HepG2 (cell line): ENCODE measurements at places on chromosomes 4 and X. TPM values are rescaled to one million over a fixed set of nuclear protein-coding genes. Genes with fewer than 3 reads are reported as not detected.
A peak's percentile ranks its signal among the peaks of the same experiment; 100 is the strongest.

GRCh38 chr4:910366-911091 lies 21.6 kb downstream of the GAK start:
- no peak for DNase-seq

DNA sequence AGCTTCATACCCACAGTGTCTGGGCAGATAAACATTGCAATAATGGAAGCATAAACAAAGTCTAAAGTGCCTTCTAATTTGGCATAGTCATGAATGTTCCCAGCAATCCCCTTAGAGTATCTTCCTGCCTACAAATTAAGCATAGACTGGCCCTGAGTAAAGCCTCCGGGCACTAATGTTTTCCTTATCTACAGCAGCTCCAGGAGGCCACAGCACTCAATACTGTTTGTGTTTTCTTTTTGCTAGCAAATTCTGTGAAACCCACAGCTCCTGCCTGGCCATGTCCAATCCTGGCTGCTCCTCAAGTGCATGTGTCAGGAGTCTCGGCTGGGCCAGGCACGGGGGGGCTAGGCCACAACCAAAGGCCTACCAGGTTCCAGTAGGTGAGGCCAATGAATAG lies 102.7 kb upstream of the TBC1D9 start:
- DNase-seq, result no peak

DNA sequence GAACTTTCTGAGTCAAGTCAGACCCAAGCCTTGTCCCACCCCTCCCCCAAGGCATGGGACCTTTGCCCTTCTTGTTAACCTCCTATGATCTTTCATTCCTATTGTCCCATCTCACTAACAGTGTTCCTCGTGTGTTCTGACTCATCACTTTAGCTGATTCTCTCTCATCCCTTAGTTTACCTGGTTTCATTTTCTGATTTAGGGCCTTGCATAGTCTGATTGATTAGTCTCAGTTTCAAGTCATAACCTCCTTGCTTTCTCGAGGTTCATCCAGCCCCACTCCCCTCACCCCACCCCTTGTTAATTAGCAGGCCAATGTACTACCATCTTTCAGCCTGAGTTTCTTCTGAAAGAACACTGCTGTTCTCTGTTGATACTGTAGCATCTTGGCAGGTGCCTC lies 517.4 kb downstream of the RPA4 start:
- DNase-seq, result peak; percentile 1

- no peak for DNase-seq
Observed at GRCh38 chr4:184103527-184104264, 114.0 kb downstream of the ENPP6 start.

DNA sequence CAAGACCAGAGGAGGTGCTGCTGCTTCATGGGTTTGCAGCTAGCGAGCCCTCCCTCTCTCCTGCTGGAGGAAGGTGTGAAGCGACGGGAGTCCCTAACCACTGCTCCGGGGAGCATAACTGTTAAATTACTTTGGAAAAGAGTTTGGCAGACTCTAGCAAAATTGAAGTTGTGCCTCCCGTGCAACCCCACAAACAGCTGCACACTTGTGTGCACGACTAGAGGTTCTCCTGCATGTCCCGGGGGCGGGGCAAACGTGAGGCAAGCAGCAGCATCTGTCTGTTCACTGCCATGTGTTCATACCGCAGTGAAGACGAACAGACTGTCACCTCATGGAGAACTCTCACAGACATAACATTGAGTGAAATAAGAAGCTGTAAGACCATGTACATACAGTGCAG lies 34.5 kb downstream of the TNIP2 start:
- DNase-seq, result no peak

DNA sequence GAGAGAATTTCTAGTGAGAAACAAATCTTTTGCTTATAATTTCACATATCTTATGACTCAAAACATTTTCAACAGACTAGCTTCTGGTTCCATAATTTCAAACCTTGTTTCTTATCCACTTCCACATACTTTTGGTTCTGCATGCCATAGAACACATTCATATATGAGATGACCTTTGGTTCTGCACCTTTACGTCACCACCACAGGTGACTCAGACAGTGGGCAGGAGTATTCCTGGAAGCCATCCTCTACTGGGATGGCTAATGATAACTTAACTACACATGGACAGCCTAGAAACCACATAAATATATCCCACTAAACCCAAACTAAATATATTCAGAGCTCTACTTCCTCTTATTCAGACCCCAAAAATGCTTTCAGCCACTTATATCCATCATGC lies 133.3 kb downstream of the DCK start:
- DNase-seq, result peak; percentile 38

DNA sequence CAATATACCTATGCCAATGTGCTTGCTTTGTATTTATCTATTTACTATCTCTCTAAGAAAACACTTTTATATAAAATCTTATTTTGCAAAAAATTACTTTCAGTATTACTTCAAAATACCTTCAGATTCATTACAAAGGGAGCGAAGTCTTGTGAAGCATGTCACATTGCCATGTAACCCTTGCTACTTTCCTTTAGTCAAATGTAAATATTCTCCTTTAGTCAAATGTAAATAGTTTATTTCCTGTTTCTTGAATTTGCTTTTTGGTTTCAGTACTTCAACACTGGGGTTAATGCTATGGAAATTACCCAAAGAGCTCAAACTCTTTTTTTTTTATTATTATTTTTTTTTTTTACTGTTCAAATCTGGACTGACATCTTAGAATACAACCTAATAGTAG lies 383.3 kb downstream of the GRXCR1 start:
- no peak for DNase-seq

DNA sequence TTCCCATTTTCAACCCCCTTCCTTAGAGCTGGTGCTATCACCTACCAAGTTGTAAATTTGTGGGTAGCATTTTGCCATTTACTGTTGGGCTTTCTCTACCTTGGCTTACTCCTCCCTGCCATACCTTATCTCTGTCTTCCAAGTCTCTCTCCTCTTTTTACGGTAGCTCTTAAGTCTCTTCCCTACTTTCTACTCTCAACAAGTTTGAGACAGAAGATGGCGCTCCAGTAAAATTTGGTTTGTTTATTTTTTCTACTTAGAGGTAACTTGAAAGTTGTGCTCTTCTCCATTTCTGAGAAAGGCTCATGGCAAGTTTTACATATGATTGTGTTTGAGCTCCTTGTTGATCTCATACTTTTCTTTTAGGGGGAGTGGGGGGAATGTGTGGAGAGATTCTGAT lies 1508.1 kb downstream of the TECRL start:
- peak; percentile 1 for DNase-seq

DNA sequence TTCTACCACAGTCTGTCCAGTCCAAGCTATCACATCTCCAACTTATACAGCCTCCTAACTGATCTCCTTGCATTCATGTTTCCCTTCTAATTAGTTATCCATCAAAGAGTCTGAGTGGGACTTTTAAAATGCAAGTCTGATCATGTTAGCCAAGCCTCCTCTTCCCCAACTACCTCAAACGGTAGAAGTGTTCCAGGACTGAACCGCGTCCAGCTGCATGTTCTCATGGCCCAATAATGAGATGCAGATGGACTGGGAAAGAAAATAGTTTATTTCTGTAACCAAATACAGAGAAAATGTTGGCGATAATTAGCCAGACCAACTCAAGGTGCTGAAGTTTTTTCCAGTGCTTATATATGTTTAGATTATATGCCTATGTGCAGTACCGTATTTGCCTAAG lies 46.6 kb upstream of the PPP1R2C start:
- no peak for DNase-seq

DNA sequence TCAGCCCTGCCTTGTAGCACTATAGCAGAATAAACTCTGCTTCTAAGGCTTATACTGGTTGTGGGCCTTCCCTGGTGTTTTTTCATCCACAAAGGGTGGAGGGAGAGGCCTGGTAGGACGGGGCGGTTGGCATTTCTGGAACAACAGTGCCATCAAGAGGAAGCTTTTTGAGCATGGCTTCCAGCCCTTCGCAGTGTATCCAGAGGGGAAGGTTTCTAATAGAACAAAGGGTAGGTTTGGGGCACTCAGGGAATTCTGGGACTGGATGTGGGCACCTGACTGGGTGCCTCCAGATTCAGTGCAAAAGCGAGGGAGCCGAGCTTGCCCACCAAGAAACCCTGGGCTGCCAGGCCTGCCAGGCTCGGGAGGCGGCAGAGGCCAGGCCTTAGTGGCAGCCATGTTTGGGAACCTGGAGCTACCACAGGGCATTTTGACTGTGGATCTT lies 229.6 kb upstream of the AGTR2 start:
- DNase-seq, result peak; percentile 83

DNA sequence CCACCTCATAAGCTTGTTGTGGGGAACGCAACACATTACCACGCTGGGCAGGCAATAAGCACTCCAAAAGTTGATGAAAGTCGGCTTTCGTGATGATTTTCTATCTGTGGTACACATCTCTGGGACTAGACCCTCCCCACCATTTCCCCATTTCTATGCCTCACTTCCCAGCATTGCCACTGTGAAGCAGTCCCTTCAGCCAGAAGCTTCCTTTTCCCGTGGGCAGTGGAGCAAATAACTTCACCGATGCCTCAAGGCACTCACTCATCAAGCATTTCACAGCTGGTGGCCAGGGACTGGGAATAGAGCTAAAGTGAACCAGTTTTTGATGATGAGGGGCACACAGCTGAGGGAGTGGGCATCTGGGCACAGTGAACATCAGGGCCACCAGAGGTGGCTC lies 18.9 kb downstream of the C4orf50 start:
- no peak for DNase-seq

DNA sequence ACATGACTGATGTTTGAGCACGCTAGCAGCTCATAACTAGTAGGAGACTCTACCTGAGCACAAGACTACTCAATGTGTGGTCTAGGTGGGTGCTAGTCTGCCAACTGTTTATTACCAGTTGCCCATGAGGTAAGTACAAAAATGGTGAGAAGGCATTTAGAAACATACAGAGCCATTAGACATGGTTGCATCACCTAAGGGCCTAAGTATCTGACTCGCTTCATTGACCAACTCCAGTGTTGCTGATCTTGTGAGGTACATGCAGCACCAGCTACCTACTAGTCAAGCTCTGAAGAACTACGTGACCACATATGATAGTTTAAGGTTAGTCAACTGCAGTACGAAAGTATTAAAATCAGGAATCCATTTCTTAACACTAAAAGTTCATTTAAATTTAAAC lies 39.9 kb downstream of the APBB2 start:
- DNase-seq, result no peak

DNA sequence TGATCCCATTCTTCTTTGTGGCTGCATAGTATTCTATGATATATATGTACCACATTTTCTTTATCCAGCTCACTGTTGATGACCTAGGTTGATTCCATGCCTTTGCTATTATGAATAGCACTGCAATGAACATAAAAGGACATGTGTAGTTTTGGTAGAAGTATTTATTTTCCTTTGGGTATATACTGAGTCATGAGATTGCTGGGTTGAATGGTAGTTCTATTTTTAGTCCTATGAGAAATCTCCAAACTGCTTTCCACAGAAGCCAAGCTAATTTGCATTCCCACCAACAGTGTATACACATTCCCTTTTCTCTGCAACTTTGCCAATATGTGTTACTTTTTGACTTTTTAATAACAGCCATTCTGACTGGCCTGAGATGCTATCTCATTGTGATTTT lies 278.3 kb downstream of the PCDH18 start:
- no peak for DNase-seq

- no peak for DNase-seq
Observed at GRCh38 chr4:1996866-1997611, 11.7 kb downstream of the NELFA start.

- DNase-seq, result no peak
Observed at GRCh38 chr4:186727169-186727976, 3.7 kb upstream of the FAT1 start.

DNA sequence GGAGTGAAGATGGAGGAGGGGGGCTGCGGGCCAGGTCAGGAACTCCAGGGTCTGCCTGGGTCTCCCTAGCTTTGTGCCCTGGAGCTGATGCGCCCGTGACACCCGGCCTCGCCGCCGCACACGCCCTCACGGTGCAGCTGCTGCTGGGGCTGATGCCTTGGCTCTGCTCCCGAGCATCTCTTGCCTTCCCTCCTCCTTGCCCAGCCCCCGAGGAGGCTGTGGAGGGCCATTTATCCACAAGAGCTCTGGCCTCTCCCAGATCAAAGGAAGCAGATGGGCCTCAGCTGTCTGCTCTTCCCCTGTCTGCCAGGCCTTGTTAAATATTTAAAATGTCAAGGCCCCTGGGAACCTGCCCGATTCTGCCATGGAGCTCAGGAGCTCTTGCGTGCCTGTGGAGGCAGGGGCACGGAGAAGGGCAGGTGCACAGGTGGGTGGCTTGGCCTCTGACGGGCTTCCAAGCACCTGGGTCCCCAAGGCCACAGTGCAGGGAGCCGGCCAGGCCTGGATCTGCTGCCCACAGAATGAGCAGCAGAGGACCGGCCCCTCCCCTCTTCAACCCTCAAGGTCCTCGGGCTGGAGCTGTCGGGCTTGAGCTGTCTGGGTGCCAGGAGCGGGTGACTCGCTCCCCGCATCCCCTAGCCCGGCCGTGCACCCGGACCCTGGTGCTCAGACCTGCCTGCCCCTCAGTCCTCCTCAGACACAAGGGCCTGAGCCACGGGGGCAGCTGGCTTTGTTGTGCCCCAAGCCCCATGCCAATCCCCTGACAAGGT lies 20.3 kb downstream of the ATP2B3 start:
- no peak for DNase-seq

DNA sequence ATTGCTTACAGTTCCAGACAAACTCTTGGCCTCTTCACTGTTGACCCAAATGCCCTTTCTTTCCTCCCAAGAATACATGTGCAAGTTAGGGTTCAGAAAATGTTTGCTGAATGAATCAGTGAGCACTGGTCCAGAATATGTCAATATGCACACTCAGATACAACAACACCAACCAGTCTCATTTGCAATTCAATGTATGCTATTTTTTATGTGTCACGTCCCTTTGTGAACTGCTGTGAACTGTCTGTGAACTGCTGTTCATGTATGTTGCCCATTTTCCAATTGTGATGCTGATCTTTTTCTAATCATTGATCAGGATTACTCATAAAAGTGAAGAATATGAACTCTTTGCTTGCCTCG lies 17.8 kb downstream of the GAB3 start:
- DNase-seq, result no peak

GRCh38 chrX:149472625-149473024 lies 32.5 kb downstream of the IDS start:
- no peak for DNase-seq

DNA sequence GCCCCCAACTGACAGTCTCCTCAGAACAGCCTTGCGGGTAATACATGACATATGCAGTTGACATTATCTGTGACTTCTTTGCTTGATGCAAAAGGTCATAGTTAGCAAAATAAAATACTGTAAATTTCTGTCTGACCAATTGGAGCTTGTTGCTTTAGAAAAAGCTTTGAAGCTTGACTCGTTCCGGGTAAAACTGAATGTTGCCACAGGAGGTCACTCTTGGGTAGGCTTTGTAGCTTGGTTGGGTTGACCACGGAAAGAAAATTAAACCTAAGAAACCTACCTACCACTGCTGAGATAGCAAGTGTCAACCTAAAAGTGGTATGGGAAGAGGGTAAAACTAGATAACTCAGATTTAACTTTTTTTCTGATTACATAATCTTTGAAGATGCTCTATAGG lies 23.2 kb downstream of the PRPS2 start:
- peak; percentile 29 for DNase-seq

- no peak for DNase-seq
Observed at GRCh38 chr4:168317621-168318020, 931 bp downstream of the DDX60 start.

GRCh38 chrX:136147315-136147901 lies at the start of gene FHL1:
FHL1 (plus strand) TSS chrX:136147533.
- no peak for DNase-seq

The NPY2R gene
- not detected in 2 replicates for polyA plus RNA-seq

The ARSJ gene
- polyA plus RNA-seq, result not detected in 2 replicates

The SLC25A53 gene
- polyA plus RNA-seq, result 2.3 and 3.4 TPM in 2 replicates

The MAGEA10 gene
- not detected in 2 replicates for polyA plus RNA-seq

The USP26 gene
- not detected in 2 replicates for polyA plus RNA-seq
